ENCODE measurements at places on chromosomes 5 and 9.

DNA sequence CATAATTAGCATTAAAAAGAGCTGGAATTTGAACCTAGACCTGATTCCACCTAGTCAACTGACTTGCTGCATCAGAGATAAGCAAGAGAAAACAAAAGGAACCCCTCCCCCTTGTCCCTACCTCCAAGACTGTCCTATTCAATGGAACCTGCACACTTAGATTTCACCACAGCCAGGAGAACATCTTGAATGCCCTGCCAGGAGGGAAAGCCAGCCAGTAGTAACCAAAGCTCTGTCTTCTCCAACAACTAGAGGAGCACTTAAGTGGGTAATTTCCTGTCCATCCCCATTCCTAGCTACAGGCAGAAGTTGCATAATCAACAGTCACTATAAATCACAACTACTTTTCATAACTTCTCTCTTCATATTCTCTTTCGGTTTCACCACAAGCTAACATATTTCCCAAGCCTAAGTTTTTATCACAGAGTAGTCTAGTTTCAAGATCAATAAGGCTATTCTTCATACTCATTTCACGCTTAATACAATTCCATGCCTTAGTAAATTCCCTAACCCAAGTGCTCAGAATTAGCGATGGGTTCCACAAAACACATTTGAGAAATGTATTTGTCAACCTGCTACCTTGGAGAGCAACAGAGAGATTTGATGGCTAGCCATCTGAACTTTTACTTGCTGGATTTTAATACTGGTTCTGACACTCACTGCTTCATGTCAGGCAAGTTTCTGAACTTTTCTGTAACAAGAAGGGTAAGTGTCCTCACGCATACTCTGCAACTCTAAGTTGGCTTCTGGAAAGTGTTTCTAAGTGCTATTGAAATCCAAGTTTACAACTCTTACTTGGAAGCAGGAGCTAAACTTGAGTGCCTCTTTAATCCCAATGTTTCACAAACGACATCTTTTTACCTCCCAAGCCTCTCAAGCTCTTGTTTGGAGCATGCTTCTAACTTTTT is 2.0 kb downstream of the DENND1A start:
- peak; percentile 50 for DNase-seq

DNA sequence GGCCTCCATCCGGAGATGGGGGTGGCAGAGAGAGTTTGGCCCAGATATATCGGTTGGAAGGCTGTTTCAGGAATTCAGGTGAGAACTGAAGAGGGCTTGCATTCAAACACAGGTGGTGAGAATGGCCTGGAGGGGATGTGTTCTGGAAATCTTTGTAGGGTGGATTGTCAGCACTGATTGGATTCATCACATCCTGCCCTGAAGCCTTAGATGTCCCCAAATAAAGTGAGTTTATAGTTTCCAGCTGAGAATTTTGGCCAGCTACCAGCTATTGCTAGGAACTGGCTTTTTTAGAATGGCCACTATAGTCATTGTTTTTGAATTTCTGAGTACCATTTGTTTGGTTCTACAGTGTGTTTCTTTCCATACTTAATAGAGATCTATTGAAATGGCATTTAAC is 46.1 kb upstream of the ANKH start:
- no peak for DNase-seq

- no peak for DNase-seq
Observed at GRCh38 chr9:134338394-134339182, 12.3 kb downstream of the RXRA start.

- no peak for DNase-seq
Observed at GRCh38 chr9:36119476-36119875, 17.1 kb upstream of the GLIPR2 start.

GRCh38 chr9:121340676-121341392 is 29.2 kb downstream of the STOM start:
- DNase-seq: no peak

DNA sequence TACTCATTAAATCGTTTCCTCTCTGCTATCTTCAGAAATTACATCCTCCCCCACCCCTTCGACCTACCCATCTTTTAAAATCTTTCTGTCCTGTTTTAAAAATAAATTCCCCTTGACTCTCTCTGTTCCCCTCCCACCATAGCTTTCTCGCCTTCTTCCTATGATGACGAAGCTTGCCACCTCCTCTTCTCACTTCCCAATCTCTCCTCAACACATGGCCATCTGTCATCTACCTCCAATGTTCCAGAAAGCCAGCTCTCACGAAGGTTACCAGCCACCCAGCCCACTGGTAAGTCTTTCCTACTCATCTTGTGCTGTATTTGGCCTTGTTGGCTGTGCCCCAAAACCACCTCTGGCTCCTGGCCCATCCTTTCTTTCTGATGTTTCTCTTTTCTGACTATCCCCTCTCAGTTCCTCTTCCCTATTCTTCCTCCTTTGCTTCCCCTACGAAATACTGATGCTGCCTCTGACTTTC is 346.3 kb downstream of the ENC1 start:
- no peak for DNase-seq

GRCh38 chr5:76690704-76691466 is 25.0 kb upstream of the F2R start:
- no peak for DNase-seq

- no peak for DNase-seq
Observed at GRCh38 chr5:122844136-122844909, 1.1 kb upstream of the SNX24 start.

- DNase-seq: no peak
Observed at GRCh38 chr5:127097278-127097677, 24.0 kb upstream of the C5orf63 start.

DNA sequence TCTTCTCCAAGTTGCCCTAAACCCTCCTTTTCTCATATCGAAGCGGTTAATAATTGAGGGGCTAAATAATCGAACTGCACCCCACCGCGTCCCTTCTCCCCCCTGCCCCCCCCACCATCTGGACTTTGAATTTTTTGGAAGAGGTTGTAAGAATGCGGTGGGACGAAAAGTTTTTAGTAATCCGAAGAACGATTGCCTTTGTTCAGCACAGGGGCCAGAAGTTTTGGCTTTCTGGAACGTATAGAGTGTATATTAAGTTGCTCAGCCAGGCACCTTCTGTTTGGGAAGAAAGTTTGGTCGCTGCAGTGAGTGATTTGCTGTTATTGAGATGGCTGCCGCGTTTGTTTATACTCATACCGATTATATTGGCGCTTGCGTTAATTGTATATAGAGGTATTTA is 518 bp downstream of the ERBIN start:
- DNase-seq: no peak

- no peak for DNase-seq
Observed at GRCh38 chr5:132424167-132424880, 54.8 kb downstream of the SLC22A5 start.

DNA sequence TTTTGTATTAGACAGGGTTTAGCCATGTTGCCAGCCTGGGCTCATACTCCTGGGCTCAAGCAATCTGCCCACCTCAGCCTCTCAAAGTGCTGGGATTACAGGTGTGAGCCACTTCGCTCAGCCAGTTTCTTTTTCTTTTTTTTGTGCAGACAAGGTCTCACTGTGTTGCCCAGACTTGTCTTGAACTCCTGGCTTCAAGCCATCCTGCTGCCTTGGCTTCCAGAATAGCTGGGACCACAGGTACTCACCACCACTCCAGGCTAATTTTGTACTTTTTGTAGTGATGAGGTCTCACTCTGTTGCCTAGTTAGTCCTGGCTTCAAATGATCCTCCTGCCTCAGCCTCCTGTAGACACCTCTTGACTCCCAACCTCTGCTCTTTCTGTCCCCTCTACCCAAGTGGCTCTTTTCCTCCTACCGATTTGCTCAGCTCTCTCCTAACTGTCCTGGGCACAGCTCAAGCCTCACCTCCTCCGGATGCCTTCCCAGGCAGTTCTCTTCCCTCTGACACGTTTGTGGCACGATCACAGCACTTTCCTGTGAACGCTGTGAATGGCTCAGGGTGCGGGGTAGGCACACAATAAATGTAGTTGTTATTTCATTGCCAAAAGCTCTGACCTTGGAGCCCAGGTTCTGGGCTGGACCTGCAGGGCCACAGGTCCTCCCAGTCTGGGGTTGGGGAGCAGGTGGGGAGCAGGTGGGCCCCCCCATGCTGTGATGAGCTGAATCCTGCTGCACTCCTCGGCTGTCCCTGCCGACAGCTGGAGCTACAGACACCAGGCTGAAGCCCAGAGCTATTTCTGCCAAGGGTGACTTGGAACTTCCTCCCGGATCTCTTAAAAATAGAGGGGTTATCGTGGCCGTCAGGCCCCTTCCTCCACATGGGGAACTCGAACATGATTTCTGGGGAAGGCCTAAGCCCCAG is 23.9 kb downstream of the GFI1B start:
- no peak for DNase-seq

DNA sequence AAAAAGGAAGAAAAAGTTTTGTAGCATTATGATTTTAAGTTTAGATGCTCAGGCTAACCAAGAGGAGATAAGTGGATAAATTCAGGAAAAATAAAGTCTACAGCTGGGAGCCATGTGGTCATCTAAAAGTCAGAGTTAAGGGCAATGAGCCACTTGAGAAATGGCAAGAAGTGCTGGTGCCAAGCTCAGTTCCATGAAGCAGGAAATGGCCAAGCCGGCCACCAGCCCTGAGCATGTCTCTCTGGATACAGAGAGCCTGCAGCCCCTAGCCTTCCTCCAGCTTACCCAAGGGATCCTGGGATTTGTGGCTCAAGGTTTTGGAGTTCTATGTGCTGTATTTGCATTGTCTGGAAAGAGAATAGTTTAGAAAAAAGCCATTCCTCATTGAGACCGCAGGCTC is 12.2 kb upstream of the S1PR3 start:
- no peak for DNase-seq

GRCh38 chr9:132441404-132441803 is 31.4 kb downstream of the CFAP77 start:
- no peak for DNase-seq

DNA sequence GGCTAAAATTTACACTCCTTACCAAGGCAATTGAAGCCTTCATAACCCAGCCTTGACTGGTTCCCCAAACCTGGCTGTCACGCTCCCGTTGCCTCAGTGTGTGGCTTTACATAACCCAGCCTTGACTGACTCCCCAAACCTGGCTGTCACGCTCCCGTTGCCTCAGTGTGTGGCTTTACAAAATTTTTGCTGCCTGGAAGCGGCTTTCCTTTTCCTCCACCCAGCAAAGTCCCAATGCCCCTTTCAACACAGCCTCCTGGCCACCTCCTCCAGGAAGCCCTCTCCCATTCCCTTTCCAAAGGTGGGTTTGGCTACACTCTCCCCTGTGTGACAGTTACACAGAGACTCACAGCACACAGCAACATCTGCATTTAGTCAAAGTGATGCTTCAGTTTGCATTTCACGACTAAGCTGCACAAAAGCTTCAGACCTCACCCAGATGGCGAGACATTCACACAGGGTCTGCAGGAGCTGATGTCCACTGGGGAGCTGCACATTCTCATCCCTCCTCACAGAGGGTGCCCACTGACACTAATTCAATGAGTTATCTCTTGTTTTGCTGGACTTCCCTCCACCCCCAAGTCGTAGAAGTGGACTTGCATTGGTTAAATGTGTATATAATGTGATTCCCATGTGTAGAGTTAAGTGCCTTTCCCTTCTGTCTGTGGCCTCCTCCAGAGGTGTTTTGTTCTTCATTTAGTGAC is 156.6 kb upstream of the PHYKPL start:
- DNase-seq: no peak

- peak; percentile 17 for DNase-seq
Observed at GRCh38 chr5:154801083-154801482, 45.9 kb downstream of the LARP1 start.

- DNase-seq: no peak
Observed at GRCh38 chr9:127366594-127366993, 30.4 kb upstream of the SLC2A8 start.

DNA sequence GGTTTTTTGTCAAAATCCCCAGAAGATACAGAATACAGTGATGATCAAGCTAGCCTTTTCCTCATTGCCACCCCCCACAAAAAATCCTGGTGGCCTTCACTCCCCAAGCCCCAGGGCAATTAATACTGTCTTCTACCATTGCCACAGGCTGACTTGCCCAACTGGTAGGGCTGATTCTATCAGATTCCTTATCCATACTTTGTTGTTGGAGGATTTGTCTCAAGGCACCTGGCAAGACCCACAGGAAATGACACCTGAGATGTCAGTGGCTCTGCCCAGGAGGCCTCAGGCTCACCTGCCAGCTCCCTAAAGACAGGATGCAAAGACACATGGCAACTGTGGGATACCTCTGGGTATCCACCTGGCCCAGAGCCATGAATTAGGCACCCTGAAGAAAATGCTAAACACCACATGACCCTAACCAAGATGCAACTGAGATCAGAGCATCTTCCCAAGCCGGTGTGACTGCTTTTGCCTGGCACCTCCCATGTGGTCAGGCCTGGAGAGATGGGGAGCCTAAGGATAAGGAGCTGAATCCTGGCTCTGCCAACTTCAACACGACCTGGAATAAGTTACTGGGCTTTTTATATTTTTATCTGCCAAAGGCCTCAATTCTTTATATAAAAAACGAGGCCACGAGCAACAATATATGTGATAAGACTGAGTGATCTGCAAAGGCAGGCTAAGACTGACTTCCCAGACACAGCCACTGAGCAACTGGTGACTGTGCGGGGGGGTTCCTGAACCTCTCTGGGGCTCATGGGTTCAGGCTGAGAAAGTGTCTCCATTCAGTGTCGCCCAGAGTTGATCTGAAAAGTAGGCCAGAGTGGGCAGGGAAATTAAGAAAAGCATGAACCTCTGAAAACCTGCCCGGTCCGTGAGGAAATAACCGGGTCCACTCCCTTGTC is 944 bp downstream of the ATOX1 start:
- no peak for DNase-seq

All from H54 (cell line).